ENCODE measurements at places on chromosomes 7 and 10.

- DNase-seq = no peak
Observed at GRCh38 chr10:15572531-15573045, 147.1 kb downstream of the ITGA8 start.

GRCh38 chr7:5500777-5501350 lies 77.2 kb upstream of the TNRC18 start:
- DNase-seq = no peak

DNA sequence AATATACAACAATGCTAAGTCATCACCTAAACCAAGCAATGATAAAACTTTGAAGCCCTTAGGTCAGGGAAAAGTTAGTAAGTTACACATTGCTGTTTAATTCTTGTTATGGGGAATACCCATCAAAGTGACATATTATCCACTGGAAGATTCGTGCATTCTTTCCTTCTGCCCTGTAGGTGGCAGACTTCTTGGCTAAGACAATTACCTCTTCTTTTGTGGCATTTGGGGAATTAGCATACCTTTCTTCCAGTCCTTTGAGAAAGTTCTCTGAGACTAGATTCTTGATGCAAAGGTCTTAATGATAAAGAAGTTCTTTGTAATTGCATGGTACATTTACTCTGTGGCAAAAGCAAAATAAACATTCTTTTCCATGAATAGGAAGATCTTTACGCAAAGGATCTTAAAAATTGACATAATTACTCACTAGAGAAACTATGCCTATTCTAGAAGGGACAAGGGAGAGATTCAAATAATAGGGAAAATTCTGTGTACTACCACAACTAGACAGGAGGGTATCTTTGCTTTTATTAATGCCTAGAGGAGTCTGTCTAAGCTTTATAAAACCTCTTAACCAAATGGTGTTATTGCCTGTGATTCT lies 395.9 kb downstream of the GRM8 start:
- DNase-seq = no peak

- DNase-seq = no peak
Observed at GRCh38 chr10:129580010-129580409, 113.0 kb downstream of the MGMT start.
